WTC11 (cell line): ENCODE measurements at places on chromosomes 5 and 9. TPM values are rescaled to one million over a fixed set of nuclear protein-coding genes. Genes with fewer than 3 reads are reported as not detected.

GRCh38 chr9:115035841-115036612 is 81.9 kb downstream of the TNC start:
- peaks cover 8% of the 10 kb centered on the region for H3K27me3 ChIP-seq
- H3K4me1 ChIP-seq, result no peaks in the 10 kb centered on the region
- no peak overlapping the region for H3K27ac ChIP-seq
- no peak overlapping the region for H3K4me3 ChIP-seq
- DNase-seq, result no peak
- H3K36me3 ChIP-seq, result no peaks in the 10 kb centered on the region

Gene ABO
- total RNA-seq, result 0.15 to 0.39 TPM (median 0.25 TPM) in 3 replicates

DNA sequence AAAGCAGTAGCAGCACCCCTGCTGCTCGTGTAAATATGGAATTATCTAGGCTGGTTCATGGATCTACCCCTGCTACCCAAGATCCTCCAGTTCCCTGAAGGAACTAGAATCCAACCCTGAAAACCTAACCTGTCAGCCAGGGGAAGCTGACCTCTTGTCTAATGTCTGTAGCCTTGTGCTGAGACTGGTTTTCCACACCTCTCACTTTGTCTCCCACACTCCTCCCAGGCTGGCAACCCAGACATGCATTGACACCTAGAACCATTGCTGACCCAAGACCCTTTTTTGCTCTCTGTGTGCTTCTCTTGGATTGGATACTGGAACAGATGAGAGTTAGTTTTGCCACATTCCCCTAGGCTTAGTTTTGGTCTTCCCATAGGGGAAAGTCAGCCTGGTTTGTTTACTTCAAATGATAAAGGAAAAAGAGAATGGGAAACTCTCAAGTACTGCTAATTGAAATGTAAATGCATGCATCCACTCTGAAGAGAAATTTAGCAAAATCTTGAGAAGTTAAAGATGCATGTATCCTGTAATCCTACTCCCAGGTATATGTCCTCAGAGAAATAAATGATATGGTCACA is 36.6 kb upstream of the NR4A3 start:
- no peaks in the 10 kb centered on the region for H3K36me3 ChIP-seq
- H3K4me1 ChIP-seq, result peaks cover 46% of the 10 kb centered on the region
- H3K4me3 ChIP-seq, result peak overlapping the region; percentile 45
- H3K27me3 ChIP-seq, result no peaks in the 10 kb centered on the region

Gene ACTL7A
- not detected in 3 replicates for total RNA-seq

DNA sequence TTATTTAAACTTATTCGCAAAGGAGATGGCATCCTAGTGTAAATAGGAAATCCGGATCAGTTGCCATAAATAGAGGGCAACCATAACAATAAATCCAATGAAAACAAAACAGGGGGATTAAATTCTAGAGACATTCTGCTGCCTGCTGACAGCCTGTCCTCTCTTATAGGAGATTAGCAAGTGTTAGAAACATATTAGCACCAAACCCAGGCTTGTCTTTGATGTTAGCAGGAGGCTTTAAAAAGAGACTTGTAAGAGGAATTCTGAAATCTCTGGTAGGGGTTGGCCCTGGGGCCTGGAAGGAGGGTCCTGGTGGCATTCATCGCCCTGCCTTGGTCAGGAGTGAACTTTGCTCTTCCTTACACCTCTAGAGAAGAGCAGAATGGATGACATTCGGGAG is 21.6 kb downstream of the NDST1 start:
- H3K27me3 ChIP-seq, result no peaks in the 10 kb centered on the region
- no peak for DNase-seq
- H3K4me3 ChIP-seq, result no peak overlapping the region
- H3K36me3 ChIP-seq, result peaks cover 16% of the 10 kb centered on the region
- H3K4me1 ChIP-seq, result peaks cover 34% of the 10 kb centered on the region

DNA sequence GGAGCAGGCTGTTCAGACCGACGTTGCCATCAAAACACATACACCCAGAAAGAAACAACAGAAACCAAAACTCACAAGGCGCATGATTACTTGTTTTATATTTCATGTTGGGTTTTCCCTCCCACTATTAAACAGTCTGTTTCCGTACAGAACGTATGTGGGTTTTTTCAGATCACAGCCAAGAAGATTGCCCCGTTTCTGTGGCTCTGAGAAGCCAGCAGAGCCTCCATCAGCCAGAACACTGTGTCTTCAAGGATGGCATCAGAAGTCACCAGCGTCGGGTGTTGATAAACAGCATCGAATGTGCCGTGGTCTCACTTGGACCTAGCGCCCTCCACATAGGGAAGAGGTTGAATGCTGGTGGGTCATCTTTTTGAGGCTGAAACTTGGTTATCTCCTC is 42.8 kb downstream of the FAM78A start:
- peaks cover 32% of the 10 kb centered on the region for H3K36me3 ChIP-seq
- H3K27ac ChIP-seq, result no peak overlapping the region
- peaks cover 15% of the 10 kb centered on the region for H3K4me1 ChIP-seq
- H3K27me3 ChIP-seq, result no peaks in the 10 kb centered on the region

DNA sequence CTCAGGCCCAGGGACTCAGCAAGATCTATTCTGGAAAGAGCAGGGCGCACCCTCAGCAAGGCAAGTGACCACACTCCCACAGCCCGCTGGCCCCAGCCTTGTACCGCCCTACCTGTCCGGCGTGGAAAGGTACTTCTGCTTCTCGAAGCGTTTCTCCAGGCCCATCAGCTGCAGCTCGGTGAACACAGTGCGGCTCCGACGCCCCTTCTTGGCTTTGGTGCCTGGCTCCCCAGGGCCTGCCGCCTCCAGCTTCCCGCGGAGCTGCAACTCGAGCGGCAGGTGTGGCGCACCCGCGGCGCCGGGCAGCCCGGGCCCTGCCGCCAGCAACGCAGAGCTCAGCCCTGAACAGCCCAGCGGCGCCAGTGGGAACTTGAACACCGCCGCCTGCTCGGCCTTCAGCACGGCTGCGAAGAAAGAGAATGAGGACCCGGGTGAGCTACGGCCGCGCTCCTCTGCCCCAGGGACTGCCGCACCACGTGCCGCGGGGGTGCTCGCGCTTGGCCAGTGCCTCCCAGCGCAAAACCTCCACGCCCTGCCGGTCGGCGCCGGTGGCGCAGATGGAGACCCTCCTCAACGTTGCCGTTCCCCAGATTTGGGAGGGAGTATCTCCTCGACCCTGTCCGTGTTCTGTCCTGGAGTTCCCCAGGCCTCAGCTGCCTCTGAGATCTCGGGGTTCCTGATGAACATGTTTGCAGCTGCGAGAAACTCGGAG is 2.2 kb downstream of the BARX1 start:
- peaks cover 9% of the 10 kb centered on the region for H3K36me3 ChIP-seq
- peaks cover 60% of the 10 kb centered on the region for H3K4me1 ChIP-seq
- DNase-seq, result peak; percentile 46
- H3K27me3 ChIP-seq, result peaks cover 93% of the 10 kb centered on the region
- peak overlapping the region; percentile 70 for H3K4me3 ChIP-seq
- no peak overlapping the region for H3K27ac ChIP-seq

Gene SELENOP
- total RNA-seq, result 13.2 to 18.0 TPM (median 17.4 TPM) in 3 replicates

GRCh38 chr5:53568401-53568800 is 8.0 kb downstream of the NDUFS4 start:
- peaks cover 11% of the 10 kb centered on the region for H3K4me1 ChIP-seq
- no peak overlapping the region for H3K4me3 ChIP-seq
- H3K27me3 ChIP-seq, result no peaks in the 10 kb centered on the region
- DNase-seq, result no peak
- peaks cover 7% of the 10 kb centered on the region; the same call in 1 of the 2 replicates for H3K36me3 ChIP-seq
